HFF-Myc (cell line): ENCODE measurements at places on chromosomes 6 and 20.

GRCh38 chr6:155340464-155341129 is 26.3 kb upstream of the TFB1M start:
- no peak for DNase-seq

DNA sequence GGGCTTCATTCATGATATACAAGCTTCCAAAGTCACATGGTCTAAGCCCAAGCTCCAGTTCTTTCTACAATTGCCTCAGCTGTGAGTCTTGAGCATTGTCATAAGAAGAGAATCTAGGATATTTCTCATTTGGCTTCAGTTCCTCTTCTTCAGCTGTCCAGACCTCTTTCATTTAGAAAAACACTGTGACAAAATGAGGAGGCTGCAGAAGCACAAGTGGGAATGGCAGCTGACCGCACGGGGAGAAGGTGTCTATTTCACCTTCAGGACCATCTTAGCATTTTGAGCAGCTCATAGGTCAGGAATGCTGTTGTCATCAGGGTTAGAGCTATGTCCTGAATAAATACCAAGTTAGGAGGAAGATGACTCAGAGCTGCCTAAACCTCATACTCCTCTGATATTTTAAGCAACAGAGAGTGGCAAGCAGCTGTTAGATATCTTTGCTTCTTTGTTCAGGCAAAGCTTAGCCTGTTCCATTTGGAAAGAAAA is 390.1 kb upstream of the CITED2 start:
- peak; percentile 91 for DNase-seq

DNA sequence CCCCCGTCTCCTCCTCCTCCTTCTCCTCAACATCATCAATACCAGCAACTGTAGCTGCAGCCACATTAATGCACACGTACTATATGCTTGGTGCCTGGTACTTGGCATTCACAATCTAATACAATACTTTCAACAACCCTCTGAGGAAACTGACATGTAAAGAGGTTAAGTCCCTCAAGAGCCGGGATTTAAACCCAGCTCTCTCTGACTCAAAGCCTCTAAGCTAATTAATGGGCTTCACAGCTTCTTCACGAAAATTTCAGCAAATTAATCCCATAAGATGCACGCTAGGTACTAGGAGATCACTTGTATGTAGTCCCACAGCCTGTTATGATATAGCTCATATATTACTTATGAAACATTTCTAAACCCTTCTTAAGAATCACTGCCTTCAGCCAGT is 73.1 kb upstream of the IPCEF1 start:
- DNase-seq, result no peak

DNA sequence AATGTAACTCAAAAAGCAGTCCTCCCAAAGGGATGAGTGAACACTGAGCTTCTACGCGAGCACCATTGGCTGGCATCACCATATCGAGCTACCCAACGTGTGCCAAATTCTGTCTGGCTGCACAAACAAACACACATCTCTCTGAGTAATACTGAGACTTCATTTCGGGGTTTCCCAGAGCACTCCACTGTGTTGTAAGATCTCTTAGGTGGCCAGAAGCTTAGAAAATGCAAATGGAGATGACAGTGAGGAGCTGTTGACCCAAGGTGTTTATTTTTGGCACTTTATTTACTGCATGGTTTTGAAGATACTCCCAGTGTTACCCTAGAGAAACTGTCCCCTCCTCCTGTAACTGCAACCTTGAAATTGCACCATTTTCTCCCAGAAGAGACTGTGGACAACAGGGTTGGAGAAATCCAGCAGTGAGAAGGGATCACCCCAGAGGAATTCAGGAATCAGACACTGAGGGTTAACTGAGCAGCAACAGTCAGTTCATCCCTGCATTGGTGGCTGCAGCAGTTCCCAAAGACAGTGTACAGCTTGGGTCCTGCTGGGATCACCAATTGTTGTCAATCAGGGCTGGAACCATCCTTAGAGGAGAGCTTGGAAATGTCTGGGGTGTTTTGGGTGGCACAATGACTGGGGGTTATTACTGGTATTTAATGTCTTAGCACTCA is 1.0 kb upstream of the RIPOR2 start:
- DNase-seq, result no peak

DNA sequence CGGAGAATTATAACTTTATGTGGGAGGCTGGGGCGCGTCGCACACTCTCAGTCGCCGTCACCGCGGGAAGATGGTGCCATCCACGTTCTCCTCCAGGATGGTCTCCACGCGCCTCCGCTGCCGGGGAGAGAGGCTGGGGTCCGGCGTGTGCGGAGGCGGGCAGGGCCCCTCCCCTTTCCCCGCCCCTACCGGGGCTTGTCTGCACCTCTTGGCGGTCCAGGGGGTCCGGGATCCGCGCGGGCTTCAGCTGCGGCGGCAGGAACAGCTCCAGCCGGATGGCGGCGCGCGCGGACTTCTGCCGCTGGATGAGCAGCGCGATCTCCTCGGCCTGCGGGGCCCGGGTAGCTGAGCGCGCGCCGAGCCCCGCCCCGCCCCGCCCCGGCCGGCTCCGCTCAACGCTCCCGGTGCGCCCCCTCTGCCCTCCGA is 807 bp downstream of the LKAAEAR1 start:
- no peak for DNase-seq

GRCh38 chr6:161242779-161243693 is 30.8 kb downstream of the AGPAT4 start:
- DNase-seq, result no peak

GRCh38 chr6:168632694-168633093 is 191.7 kb downstream of the SMOC2 start:
- no peak for DNase-seq

- no peak for DNase-seq
Observed at GRCh38 chr6:31792761-31793171, 2.8 kb downstream of the VARS1 start.

GRCh38 chr6:90375681-90376439 is 79.2 kb upstream of the BACH2 start:
- DNase-seq, result peak; percentile 51

GRCh38 chr20:62360854-62361798 is 6.0 kb downstream of the LAMA5 start:
- no peak for DNase-seq

DNA sequence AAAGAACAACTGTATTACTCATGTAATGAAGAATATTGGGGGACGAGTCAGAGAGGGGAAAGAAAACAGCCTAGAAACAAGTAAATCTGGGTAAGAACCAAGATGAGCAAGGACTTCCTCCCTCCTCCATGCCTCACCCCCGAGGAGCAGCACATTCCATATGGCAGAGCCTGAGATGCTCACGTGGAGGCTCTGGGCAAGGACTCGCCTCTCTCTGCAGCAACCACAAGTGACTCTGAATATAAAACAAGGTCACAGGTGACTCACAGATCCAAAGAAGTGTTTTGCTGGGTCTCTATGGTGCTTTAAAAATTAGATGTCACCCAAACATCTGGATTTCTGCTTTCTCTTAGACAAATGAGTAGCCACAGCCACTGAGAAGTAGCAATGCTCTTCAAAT is 453.0 kb upstream of the SULF2 start:
- DNase-seq, result peak; percentile 58

- no peak for DNase-seq
Observed at GRCh38 chr6:165231581-165232561, 77.5 kb downstream of the C6orf118 start.

DNA sequence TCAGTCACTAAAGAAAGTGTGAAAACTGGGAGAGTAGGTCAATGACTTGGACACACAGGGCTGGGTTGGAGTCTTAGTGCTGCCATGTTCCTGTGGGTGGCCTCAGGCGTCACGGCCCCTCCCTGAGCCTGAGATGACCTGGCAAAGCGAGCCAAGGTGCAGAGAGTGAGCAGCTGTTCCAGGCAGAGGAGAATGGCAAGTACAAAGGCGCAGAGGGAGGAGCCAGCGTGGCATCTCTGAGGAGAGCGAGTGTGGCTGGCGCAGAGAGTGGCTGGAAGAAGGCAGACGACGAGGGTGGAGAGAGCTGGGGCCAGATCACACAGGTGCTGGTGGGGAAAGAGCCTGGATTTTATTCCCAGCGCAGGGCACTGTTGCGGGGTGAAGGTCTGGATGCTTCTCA is 20.6 kb upstream of the CHMP4B start:
- no peak for DNase-seq

DNA sequence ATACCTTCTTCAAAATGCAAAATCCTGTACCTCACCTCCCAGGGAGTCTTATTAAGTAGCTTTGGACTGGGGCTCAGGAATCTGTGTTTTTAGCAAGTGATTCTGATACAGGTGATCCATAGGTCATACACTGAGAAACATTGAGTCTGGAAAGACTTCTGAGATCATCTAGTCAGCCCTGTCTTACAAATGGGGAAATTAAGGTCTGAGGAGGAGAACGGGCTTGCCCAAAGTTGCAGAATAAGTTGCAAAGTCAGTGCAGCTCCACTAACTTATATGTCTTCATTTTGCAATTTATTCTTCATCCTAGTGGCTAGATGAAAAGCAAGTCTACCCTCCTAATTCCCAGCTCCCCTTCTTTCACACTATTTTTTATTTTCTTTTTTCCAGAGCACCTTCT is 28.9 kb downstream of the KCNS1 start:
- DNase-seq, result no peak

- no peak for DNase-seq
Observed at GRCh38 chr20:57842720-57843119, 132.9 kb upstream of the PMEPA1 start.

- DNase-seq, result no peak
Observed at GRCh38 chr6:36217188-36217587, 20.6 kb downstream of the BRPF3 start.

- DNase-seq, result no peak
Observed at GRCh38 chr20:21564127-21564773, 50.4 kb upstream of the NKX2-2 start.

DNA sequence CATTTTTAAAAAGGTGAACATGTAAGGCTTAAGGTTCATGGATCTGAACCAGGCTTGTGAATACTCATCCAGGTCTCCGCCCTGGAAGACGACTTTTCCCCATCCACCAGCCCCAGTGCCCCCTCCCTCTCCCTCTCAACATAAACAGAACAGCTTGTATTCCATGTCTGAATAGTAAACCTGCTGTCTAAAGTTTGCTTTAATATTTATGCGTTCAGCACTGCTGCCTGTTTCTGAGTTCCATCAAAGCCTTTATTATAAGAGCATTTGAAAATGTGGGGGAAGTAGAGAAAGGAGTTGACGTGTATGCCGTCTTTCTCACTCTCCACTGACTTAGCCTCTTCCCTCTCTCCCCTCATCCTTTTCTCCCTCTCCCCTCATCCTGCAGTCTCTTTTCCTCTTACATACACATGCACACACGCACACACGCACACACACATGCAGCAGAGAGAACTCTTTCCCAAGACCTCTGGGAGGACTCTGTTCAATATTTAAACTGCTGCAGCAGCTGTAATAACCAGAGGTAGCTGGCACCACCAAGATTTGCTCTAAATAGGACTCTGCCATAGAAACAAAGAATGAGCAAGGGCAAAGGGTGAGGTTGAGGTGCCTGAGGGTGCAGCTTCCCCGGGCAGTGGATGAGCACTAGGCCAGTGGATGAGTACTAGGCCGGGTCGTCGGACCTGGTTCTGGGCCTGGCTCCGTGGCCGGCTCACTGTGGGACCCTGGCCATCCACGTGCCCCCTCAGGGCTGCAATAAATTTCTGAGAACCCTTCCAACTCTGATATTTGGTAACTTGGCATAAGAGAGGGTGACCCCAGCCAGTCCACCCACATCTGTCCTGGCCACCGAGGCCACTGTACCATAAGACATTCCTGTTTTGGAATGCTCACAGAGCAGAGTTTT is 35.4 kb upstream of the VSTM2L start:
- DNase-seq, result no peak

DNA sequence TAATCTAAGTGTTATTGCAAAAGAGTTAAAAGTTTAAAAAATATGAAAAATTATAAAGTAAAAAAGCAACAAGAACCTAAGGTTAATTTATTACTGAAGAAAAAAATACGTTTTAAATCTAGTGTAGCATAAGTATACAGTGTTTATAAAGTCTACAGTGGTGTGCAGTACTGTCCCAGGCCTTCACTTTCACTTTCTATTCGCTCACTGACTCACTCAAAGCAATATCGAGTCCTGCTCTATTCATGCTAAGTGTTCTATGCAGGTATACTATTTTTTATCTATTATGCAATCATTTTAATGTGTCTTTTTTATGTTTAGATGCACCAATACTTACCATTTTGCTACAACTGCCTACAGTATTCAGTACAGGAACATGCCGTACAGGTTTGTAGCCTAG is 113.0 kb downstream of the MANEA start:
- no peak for DNase-seq

- no peak for DNase-seq
Observed at GRCh38 chr6:11889572-11889971, 111.0 kb upstream of the ADTRP start.

GRCh38 chr6:25829375-25829774 is 2.5 kb downstream of the SLC17A1 start:
- no peak for DNase-seq

DNA sequence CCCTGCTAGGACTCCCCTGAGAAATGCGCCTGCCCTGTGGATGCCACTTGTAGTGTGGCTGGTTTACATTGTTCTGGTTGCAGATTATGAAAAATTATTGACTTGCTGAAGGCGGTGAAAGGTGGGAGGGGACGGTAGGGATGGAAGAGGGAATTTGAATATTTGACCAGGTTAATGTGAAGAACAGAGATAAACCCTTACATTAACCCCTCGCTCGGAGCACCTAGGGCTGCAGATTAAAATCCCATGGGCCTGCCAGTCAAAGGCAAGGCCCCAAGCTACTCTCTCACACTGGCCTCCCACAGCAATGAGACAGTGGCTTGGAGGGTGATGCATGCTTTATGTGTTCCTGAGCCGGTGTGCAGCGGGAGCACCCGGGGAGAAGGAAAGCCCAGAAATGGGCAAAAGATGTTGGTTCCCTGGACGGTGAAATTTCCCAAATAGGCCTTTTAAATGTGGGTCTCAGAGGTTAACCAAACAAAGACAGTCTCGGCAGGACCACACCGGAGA is 2.5 kb downstream of the FOXF2 start:
- DNase-seq, result no peak

DNA sequence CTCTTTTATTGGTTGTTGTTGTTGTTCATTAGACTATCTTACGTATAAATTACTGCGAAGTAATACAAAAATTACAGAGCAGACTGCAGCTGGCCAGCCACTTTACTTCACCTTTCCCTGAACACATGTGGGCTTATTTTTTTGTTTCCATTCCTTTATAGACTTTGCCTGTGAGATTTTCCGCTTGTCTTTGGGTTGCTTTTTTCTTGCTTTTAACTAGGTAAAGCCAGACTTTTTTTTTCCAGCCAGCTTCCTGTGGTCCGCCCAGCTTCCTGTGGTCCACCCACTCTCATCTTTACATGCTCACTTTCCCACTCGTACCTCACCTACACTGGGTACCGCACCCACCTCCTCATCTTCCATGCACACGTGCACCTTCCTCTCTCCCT is 79.0 kb downstream of the IPCEF1 start:
- DNase-seq, result no peak

- DNase-seq, result no peak
Observed at GRCh38 chr6:89033461-89033860, 47.1 kb upstream of the PNRC1 start.

DNA sequence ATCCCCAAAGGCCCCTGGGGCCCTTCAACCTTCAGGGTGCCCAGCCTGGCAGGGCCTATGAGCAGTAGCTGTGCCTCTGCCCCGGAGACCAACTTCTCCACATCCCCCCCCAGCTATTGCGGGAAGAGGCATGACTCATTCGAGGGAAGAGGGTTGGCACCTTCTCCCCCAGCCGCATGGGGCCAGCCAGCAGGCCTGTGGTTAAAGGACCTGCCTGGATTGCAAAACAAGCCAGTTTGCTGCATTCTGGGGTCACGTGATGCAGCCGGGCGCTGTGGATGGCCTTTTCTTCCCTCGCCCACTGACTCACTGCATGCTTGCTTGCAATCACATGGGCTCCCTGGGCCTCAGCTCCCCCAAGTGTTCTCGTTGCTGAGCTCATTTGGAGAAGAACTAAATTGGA is 182.5 kb downstream of the MAFB start:
- peak; percentile 75 for DNase-seq

GRCh38 chr6:36605560-36606391 is 11.6 kb downstream of the SRSF3 start:
- no peak for DNase-seq
